ENCODE measurements at places on chromosomes 12 and 14.

- DNase-seq: no peak
Measured at GRCh38 chr14:73663548-73664212, 18.9 kb downstream of the DNAL1 start.

- no peak for DNase-seq
Measured at GRCh38 chr14:104776481-104776880, 19.1 kb downstream of the AKT1 start.

GRCh38 chr14:95505030-95505589, 11.3 kb downstream of the SYNE3 start:
- no peak for DNase-seq

DNA sequence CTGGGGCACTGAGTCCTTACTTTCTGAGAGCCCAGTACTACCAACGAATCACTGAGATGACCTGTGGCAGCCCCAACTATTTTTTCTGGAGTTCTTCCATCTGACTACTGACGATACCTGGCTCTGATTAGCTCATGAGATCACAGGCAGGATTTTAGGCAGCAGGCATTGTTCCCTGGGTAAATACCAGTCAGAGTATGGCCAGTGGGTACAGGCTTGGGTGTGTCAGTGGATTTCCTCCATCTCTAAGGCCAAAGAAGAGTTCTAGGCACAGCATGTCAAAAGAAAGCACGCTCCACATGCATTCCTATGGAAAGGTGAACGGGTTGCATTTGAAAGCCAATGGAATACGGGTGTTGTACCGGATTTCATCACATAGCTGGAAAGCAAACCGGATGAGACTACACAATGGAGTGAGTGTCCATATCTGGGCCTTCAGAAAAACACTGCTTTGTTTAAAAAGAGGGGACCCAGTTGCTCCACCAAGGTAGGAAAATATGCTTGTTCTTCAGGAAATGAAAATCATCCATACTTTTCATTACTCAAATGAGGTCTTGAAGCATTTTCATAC, 55.0 kb downstream of the PAX9 start:
- DNase-seq: no peak

DNA sequence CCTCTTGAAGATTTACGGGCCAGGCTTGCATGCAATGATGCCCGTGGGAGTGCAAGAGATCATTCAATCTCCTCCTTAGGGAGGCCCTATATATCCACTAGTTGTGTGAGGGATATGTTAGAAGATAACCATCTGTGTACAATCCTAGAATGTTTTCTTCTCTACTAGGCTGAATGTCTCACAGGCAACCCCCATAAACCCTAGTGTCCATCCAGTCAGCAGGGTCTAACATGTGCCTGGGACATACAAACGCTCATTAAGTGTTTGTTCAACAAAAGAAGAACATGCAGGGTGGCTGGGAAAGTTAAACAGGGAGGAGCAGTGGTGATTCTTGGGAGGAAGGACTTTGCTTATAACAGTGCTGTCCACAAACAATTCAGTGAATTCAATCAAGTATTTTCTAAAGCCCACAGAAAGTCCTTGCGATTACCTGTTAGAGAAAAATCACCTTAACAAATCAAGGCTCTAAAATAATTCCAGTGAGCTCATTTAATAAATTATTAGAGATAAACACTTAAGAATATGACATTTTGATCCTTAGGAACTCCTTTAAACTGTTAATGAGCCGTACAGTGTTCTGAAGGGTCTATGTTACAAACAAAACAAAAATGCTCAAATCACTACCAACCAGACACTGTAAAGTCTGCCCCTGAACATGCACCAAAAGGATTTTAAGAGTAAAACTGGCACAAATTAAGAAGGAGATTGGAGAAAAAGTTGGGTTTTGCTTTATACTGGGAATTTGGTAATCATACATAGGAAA, 96.6 kb upstream of the FERMT2 start:
- DNase-seq: no peak

DNA sequence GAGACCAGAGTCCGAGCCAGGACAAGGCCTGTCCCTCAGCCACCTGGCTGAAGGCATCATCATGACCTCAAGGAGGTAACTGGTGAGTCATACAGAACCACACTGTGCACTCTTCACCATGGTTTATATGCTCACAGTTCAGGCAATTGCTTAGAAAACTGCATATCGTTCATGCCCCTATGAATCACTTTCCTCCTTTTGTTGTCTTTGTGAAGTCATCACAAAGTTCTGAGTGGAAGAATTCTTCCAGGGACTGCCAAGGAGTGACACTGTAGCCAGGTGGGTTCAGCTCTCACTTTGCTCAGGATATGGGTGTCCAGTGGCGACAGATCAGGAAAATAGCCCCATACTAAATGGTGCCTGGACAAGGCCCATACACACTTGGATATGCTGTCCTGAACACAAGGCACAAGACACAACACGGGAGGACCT, 92.5 kb downstream of the DPF3 start:
- no peak for DNase-seq

GRCh38 chr12:119902084-119902509, 25.0 kb upstream of the CIT start:
- peak; percentile 81 for DNase-seq

All from iPS-NIHi11 (cell line).